ENCODE measurements at places on chromosomes 2 and 18.

DNA sequence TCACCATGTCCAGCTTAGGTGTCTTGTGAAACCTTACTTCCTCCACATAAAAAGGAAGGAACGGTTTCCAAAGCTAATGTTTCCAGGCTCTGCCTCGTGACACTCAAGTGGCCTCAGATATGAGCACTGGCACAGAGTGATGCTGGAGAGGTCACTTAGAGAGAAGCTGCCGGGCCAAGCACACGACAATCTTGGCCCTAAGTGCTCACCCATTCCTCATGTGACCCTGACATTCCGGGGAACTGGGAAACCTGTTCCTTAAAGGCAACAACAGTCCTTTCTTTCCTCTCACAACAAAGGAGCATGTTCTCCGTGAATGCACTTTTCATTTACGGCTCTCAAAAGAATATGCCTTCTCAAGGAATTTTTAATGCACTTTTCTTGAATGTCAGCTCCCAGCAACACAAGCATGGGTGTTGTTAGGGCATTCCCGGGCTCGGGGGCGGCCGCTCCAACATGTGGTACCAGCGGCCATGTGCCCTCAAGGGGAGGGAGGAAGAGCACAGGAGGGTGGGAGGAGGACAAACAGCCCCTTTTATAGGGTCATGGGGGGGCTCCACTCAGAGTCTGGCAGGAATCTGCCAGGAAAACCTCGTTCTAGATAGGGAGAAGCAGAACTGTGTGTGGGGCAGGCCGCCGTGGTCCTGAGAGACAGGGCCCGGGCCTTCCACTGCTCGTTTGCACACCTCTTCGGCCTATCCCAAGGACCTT lies 118.6 kb downstream of the MBP start:
- DNase-seq, result no peak

GRCh38 chr2:184765112-184765895 lies 167.0 kb downstream of the ZNF804A start:
- no peak for DNase-seq

DNA sequence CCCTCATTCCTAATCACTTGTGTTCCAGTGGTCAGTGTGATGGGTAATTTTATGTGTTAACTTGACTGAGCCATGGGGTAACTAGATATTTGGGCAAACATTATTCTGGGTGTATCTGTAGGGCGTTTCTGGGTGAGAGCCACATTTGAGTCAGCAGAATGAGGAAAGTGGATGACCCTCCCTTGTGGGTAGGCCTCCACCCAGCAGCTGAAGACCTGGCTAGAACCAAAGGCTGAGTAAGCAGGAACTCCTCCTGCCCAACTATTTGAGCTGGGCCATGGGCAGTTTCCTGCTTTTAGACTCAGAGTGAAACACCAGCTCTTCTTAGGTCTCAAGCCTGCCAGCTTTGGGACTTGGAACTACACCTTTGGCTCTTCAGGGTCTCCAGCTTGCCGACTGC lies 141.8 kb downstream of the ACKR3 start:
- no peak for DNase-seq

GRCh38 chr18:49464718-49465598 lies 4.5 kb upstream of the DYM start:
- DNase-seq, result no peak

DNA sequence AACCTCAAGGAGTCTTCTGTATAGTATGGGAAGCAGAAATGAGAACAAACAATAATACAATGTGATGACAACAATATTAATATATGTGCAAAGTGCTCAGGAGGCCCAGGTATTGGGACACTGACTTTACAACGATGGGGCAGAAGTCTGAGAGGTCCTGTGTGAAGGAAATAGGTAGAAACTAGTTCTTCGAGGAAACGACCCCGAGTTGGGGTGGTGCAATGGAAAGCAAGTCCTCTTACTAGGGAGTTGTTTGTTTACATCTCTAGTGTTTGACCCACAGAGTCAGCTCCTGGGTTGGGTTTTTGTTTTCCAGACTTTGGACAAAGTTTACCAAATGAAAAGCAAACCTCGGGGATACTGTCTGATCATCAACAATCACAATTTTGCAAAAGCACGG lies 16.2 kb downstream of the CASP8 start:
- DNase-seq, result no peak

DNA sequence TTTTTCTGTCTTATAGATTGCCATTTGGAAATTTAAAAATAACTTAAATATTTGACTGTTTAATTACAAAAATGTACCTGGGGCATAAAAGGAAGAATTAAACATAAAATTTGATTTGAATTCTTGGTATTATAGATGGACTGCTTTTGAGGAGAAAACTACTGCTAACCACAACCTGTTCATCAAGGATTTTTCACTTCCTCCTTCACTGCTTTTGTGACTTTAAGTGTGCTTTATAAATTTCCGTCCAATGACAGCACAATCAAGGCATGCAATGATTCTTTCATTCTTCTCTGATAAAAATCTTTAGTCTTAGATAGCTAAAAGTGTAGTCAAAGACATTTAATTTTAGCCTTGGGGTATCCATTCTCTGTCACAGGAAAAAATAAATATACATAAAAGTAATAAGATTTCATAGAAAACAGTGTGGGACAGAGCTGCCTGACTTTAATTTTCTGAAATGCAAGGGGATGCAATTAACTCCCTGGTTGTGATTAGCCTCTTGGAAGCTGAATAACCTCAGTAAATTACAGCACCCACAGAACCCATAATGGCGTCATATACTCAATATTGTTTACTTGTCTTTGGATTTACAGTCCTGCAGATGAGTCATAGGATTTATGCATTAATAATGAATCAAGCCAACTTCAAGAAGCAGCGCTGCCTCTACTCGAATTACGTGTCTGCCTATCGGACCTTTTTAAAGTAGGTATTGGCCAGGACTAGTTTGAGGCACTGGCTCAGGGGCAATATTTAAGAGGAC lies 587.9 kb downstream of the NRXN1 start:
- no peak for DNase-seq

- DNase-seq, result no peak
Observed at GRCh38 chr2:121257480-121257840, 27.5 kb downstream of the TFCP2L1 start.

DNA sequence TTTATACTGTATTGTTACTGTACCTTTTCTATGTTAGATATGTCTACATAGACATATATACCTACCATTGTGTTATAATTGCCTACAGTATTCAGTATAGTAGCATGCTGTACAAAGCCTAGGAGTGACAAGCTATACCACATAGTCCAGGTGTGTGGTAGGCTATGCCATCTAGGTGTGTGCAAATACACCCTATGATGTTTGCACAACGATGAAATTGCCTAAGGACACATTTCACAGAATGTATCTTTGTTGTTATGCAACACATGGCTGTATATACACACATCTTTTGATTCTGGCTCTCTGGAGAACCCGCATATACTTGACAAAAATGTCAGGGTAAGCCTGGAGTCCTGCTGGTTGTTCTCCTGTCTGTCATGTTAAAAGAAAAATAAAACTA lies 85.1 kb downstream of the BCL2L11 start:
- no peak for DNase-seq

DNA sequence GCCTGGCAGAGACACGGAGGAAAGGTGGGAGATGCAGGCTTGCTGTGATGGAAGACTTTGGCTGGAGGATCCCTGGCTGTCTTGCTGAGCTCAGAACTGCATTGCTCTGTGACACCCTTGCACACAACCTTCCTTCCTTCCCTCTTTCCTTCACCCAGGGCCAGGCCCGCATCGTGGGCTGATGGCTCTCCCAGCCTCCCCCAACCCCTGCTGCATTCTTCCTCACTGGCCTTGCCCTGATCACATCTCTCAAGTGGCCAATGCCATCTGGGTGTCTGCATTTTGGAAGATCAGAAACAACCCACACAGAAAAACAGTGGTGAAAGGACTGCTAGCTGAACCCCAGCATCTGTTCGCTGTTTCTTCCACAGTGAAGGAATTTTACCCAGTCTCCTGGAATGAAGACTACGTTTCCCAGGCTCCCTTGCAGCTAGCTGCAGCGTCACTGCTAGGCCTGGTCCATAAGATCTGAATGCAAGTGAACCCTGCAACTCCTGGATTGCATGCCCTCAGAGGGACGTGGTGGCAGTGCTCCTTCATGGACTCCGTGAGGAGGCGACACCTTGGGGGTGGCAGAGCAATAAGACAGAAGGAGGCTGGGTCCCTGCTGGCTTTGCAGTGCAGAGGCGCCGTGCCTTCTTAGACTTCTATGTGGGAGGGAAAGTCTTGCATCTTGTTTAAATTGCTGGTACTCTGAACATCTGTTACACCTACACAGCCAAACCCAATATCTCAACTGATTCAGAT lies 78.9 kb upstream of the YWHAQ start:
- no peak for DNase-seq

- peak; percentile 33 for DNase-seq
Observed at GRCh38 chr18:47100212-47100831, 50.0 kb downstream of the HDHD2 start.

DNA sequence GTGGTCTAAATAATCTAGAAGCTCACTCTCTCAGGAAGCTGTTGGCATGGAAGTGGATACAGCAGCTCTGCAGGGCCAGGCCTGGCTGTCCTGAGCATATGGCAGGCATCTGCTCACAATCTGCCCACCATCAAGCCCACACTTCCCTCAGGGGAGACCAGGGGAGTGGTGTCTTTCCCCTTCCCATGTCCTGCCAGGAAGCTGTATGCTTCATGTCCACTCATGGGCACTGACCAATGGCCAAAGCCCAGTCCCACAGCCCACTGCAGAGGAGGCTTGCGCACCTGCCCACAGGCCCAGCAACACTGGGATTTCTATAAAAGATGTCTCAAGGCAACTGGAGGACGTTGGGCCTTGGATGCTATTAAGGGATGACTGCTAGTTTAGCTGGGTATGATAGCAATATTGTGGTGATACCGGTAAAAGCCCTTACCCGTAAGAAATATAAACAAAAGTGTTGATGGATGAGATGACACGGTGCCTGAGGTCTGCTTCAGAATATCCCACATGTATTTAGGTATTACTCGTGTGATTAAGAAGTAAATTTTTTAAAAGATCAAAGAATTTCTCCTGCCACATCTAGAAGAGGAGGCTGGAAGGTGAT lies 106.7 kb upstream of the CTDP1 start:
- no peak for DNase-seq

- DNase-seq, result peak; percentile 33
Observed at GRCh38 chr2:119338826-119339561, 27.6 kb downstream of the C2orf76 start.

DNA sequence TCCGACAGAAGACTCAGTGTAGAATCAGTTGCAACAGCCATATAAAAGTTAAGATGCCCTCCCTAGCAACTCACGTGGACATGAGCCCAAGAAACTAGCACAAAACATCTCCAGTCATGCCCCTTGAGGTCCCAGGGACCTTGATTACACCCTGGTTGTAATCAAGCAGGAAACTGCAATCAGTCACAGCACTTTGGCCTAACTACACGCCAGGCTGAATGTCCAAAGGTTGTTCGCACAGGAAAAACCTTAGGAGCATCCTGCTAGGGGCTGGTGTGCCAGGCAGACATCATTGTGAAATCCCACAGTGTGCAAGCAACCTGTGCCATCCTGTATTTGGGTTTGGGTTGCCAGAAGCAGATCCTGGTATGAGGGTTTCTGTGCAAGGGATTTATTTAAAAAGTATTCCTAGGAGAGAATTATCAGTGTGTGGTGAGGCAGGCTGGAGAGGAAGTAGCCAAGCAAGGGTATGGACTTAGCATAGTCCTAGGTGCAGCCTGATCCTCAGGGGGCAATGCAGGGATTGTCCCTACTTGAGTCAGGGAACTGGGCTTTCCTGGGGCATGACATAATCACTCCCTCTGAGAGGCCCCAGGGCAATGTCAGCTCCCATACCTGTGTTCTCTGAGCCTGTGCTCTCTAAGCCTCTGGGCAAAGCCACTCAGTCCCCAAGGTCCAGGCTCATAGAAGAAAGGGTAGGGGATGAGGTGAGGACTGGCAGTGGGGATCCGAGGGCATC lies 17.8 kb upstream of the SULT1C2 start:
- DNase-seq, result no peak

GRCh38 chr2:98867539-98868309 lies 68.3 kb downstream of the CRACDL start:
- DNase-seq, result no peak

- no peak for DNase-seq
Observed at GRCh38 chr2:191580581-191580980, 97.4 kb upstream of the NABP1 start.
